ENCODE measurements at places on chromosomes 4 and X.

DNA sequence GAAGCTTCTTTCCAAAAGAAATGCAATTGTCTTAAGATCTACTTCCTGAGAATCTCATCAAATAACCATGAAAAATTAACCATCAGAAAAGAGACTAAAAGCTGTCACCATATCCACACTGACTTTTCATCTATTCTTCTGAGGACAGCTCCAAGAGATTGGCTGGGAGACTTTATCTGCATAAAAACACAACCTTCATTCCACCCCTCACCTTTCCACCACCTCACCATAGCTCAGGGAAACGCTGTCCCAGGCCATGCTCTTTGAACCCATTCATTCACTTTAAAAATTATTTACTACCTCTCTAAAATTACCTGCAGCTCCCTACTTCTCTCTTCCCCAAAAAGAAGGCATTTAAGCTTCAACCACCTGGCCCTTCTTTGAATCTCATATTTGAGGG, 2.4 kb downstream of the FAM13A start:
- DNase-seq, result no peak

DNA sequence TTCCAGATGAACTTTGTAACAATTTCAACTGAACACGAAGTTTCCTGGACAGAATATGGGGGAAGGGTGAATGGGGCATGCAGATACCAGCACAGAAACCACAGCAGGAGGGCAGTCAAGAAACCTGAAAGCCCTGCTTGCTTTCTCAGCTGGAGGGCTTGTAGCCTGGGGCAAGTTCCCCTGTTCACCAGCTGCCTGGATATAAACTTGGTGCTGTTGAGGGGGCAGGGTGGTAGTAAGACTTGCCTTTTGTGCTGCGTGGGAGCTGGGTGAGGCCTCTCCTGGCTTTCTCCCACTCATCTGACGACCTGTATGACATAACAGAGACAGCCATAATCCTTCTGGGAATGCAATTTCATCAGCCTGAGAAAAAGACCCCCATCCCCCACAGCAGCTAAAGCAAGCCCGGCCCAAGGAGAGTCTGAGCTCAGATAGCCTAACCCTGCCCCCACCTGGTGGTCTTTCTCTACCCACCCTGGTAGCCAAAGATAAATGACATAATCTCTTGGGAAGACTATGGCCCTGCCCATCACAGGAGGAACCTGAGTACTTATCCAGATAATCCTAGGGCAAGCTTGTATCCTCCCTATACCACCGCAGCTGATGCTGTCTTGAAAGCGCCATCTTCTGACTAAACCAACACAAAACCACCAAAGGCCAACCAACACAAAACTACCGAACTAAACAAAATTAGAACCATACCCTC, 234.3 kb downstream of the LAS1L start:
- no peak for DNase-seq

- DNase-seq, result no peak
Measured at GRCh38 chr4:127846061-127846460, 34.6 kb upstream of the PLK4 start.

DNA sequence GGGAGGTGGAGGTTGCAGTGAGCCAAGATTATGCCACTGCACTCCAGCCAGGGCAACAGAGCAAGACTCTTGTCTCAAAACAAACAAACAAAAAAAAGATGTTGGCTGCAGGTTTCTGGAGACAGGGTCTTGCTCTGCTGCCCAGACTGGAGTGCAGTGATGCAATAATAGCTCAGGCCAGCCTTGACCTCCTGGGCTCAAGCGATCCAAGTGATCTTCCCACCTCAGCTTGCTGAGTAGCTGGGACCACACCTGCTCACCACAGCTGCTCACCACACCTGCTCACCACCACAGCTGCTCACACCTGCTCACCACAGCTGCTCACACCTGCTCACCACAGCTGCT, 29.9 kb upstream of the CPLX1 start:
- DNase-seq, result no peak

Measured in cerebellar nuclear complex (tissue), 1 donor.